Fibroblast of villous mesenchyme (primary cell): ENCODE measurements at places on chromosomes 2 and 18.

GRCh38 chr2:209425471-209426071 lies 1.7 kb downstream of the MAP2 start:
- peak; percentile 36 for DNase-seq

DNA sequence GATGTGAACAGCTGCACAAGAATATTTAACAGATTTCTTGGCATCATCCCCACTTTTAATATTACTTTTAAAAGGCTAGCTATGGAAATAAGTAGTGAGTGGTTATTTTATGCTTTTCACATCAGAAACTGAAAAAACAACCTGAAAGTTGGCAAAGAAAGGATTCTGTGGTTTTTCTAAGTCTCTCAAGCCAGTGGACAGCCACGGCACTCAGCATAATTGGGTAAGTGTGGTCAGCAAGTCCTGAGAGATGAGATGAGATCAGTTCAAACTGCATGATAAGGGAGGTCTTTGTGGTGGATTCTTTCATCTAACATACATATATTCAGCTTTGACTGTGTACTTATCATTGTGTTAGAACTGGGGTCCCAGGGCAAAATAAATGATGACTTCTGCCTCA lies 105.2 kb downstream of the LYPD6B start:
- peak; percentile 47 for DNase-seq

- no peak for DNase-seq
These were observed 3.3 kb upstream of the CNDP1 start for GRCh38 chr18:74531043-74531442.

GRCh38 chr2:235283246-235283645 lies 210.6 kb upstream of the AGAP1 start:
- no peak for DNase-seq

- no peak for DNase-seq
These were observed 119.5 kb downstream of the NEB start for GRCh38 chr2:151614606-151615306.

GRCh38 chr18:34153711-34154110 lies 71.0 kb downstream of the NOL4 start:
- peak; percentile 8 for DNase-seq

DNA sequence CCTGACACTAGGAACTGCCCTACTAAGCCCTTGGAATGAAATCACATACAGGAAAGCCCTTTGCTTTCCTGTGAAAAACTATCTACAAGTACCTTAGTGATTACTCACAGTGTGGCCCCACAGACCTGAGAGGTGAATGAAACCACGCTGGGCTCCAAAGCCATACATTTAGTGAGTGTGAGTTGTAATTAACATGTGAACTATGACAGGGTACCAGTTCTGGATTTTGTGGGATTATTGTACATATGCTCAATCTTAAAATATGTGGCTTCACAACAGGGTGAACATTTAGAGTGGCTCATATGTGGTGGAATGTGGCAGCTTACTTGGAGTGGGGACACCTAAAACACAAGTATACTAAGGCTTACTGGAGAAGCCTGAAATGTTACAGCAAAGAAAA lies 12.3 kb downstream of the KCTD1 start:
- DNase-seq: no peak

- no peak for DNase-seq
These were observed 56.1 kb downstream of the ZC3H8 start for GRCh38 chr2:112198780-112199179.

GRCh38 chr2:102618452-102619413 lies 620 bp upstream of the SLC9A2 start:
- peak; percentile 3 for DNase-seq

- DNase-seq: no peak
These were observed 7.4 kb downstream of the ASXL3 start for GRCh38 chr18:33585431-33585775.

DNA sequence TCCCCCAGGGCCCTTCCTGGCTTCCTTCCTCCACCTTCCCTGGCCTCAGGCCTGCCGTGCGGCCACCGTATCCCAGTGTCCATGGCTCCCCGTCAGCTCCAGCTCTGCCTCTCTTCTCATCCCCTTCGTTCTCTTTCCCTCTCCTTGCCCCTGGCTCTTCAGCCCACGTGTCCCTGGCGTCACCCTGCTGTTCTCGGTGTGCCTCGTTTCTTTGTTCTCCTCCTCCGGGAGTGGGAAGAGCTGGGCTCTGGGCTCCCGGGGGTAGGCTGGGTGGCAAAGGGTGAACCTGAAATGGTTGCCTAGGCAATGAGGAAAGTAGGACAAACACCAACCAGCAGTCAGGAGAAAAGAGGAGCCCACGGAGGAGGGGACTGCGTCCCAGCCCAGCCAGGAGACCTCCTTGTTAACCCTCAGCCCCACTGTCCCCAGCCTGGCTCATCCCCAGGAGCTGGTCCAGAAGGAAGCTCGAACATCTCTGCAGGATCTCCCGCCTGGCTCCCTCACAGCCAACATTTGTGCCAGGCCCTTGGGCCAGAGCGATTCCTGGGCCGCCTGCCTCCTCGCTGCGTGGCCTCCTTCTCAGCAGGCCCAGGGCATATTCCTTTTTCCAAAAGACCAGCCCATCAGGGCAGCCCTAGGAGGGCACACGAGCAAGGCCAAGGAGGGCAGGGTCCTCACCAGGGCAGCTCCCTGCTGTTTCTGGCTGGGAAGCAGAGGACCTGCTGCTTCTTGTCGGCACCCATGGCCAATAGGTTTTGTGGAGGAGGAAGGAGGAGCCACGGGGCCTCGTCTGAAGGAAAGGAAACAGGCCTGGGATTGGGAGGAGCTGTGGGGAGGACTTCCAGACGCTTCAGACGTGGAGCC lies 30.9 kb upstream of the DNMT3A start:
- DNase-seq: no peak

DNA sequence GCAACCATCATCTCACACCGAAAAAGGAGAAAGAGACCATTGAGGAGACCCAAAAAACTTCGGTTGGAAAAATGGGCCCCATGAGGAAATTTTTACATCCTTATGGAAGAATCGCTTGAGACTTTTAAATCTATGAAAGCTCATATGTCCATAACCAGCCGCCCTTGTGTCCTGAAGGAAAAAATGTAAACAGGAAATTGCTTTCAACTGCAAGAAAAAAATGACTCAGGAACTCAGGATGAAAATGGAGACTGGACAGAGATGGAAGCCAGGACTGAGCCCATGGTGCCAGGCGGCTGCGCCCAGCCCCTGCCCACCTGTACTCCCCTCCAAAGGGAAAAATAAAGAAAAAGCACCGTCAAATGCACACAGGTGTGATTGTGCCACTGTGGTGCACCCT lies 81.5 kb upstream of the SLC66A3 start:
- peak; percentile 65 for DNase-seq

GRCh38 chr2:28436525-28437051 lies 43.9 kb downstream of the FOSL2 start:
- DNase-seq: no peak

DNA sequence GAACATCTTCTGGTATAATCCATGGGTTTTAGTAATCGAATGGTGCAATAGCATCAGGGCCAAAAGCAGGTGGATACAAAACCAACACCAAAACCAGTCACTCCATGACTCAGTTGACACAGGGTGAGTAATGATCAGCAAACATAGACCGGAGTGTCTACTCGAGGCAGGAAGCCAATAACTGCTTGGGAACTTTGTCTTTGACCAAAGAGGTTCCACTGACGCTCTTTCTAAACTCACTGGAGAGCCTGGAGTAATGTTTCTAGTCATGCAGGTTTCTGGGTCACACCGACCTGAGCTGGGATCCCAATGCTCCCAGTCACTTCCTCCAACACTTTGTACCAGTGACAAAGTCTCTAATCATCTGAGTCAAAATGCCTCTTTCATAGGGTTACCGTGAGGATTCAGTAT lies 30.9 kb downstream of the MREG start:
- peak; percentile 16 for DNase-seq

DNA sequence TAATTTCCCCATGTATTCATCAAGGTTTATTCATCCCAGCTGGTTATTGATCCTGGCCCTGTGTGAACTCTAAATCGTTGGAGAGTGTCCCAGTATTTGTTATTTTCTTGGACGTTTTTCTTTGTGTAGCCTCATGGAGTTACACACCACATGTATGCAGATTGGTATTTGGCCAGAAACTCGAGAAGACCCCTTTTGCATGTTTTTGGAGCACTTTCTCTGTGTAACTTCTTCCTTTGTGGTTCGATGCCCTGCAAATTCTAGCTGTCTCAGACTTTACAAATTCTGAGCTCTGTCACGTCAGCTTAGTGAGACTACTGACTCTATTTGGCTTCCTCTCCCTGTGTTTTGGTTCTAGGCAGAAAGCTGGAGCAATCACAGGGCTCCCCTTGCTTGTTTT lies 198.7 kb downstream of the MCFD2 start:
- no peak for DNase-seq

GRCh38 chr2:208384637-208385036 lies 22.0 kb upstream of the PTH2R start:
- no peak for DNase-seq

DNA sequence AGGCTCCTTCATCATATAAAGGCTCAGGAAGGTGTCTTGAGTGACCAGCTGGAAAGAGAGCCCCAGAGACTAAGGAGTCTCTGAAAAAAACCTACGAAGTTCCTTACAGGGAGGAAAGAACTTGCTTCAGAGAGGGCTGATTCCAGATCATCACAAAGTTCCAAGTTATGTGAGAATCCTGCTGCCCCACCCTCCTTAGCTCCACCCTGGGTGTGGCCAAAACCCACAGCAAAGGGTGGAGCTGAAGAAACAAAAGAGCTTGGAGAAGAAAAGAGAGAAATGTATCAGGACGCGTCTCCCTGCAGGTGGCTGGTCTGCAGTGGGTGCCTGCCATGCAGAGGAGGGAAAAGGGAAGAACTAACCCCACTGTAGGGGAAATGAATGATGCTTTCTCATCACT lies 32.8 kb upstream of the ZNF396 start:
- no peak for DNase-seq

- no peak for DNase-seq
These were observed 51.9 kb downstream of the TSHZ1 start for GRCh38 chr18:75262511-75262910.

DNA sequence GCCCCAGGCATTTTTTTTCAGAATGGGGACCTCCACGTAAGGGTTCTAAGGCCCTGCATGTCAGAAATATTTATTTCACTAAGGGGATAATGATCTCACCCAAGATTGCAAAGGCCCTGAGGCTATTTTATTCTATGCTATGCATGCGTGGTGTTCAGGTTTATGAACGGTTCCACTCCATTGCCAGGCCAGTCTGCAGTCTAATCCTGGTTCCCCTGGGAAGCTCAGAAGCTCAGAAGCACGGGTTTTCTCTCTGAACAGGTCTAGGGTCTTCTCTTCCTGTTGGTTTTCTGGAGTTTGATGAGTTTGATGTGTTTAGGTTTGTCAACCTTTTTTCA lies 256.4 kb upstream of the PXDN start:
- DNase-seq: no peak

- no peak for DNase-seq
These were observed at the start of gene IL1RL1 for GRCh38 chr2:102310964-102311640. Gene IL1RL1 (plus strand): TSS chr2:102311563. CDS start chr2:102338265, 26,702 bp downstream.

DNA sequence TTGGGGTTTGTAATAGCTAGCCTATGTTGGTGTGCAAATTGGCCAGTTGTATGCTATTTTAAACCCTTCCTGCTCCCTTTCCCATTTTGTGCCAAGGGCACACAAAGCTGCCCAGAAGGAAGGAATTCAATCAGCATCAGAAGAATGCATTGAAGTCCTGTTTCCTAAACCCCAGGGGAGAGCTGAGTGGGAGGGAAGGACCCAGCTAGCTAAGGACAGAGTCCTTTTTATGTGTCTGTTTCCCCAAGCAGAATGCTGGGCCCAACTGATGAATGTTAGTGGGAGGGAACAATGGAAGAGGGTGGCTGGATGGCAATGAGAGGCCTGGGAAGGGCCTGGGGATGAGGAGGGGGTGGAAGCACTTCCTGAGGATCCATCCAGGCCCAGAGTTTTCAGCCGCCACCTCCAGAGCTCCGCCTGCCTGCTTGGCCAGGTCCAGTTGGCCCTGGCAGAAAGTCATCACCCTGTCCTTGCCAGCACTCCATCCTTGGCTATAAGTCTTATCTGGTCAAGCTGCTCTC lies 32.7 kb downstream of the MEX3C start:
- DNase-seq: no peak

DNA sequence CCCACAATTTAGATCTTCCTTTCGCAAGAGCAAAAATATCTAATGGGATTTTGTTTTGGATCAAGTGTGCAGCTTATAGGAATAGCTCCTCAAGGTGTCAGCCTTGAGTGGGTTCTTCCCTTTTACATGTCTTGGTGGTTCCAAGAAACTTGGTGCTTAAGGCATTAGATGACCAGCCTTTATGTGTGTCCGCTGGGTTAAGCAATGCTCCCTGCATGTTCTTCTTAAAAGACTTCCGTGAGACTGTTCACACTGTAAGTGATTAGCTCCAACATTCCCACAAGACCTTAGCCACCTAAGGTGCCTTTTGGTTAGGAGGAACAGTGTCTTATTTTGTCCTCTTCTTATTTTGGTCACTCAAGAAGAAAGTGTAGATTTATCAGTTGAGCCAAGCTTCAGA lies 44.3 kb upstream of the GPR39 start:
- no peak for DNase-seq

DNA sequence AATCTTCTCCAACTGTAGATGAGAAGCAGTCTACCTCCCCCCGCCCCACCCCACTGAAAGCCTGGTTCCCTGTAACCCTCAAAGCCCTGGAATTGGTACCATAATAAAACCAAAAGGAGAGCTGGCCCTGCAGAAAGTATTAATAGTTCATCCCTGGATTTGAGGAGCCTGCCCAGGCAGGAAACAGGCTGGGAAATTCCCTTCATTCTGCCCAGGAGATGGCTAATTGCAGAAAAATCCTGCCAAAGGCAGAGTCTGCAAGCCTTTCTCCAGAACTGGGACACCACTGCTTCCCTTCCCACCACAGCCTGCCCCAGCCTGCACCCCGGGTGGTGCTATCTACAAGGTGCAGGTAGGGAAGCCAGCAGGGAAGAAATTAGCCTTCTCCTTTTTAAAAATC lies 16.3 kb downstream of the GKN2 start:
- peak; percentile 32 for DNase-seq

DNA sequence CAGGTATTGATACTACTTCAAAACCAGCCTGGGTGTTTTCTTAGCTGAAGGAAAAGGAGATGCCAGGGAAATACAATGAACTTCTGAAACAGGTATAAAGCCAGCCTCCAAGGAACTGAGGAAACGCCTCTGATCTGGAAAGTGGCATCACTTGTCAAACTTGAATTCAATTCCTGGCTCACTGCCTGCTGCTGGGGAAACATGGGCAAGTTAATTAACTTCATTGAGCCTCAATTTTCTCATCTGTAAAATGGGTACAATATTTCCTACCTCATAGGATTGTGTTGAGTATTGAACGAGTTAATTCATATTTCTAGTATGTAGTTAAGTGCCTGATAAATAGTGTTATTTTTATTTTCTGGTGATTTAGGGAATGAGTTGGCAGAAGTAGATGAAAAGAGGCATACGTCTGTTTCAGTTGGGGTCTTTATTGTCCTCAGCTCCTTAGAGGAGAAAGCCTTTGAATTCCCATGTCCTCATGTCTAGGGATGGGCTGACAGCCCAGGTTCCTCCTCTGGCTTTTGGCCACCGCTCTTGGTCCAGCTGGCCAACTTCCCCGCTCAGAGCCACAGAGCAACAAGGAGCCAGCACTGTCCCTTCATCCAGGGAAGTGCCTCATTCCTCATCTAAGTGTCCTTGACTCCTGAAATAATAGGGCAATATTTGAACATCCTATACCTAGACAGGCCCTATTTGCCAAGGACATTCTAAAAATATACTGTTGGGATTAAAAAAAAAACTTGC lies 210.5 kb upstream of the GATA6 start:
- DNase-seq: no peak
